ENCODE measurements at places on chromosomes 2 and 18.

DNA sequence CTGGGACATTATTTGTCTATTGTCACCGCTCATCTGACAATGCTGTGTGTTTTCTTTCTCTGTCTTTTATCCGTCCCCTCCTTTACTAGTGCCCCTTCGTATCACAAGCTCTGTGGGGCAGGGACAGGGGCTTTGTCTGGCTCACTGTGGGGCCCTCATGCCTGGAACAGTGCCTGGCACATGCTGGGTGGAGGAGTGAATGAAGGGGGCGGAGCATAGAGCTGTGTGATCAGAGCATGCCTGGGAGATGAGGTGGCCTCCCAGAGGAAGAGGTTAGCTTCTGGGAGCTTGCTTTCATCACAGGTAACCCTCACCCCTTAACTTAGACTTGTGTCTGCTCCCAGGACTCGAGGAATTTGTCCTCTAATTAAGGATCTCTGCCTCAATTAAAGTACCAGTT, 16.4 kb downstream of the MTCL1 start:
- no peak for DNase-seq

DNA sequence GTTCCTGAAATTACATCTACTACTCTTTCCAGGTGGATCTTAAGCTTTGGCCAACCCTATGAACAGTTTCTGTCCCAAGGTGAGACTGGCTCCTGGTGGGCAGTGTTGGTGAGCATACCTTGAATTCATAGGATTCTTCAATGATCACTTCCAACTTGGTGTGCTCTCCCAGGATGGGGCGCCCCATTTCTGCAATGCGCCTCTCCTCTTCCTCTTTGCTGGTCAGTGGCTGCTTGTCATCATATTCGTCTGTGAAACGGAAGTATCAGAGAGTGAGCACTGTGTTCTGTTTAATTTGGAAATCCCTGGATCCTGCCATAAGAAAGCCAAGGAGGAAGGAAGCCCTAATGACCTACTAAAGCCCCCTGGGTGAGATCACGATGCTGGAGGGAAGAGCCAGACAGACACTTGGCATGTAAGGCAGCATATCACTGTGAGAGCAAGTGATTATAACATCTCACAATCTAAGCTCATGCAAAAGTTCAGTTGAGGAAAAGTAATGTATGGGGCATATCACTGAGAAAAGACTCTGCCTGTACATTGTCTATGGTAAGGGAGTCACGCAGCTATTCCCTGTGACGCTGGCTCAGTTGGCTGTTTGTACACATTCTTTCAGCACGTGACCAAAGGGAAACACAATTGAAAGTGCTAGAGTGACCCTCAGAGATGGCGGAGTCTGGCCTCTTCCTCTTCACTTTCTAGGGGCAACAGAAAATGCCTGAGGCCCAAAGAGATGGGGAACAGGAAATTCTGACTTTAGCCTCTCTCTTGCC, 287.0 kb downstream of the SLC8A1 start:
- DNase-seq: no peak

DNA sequence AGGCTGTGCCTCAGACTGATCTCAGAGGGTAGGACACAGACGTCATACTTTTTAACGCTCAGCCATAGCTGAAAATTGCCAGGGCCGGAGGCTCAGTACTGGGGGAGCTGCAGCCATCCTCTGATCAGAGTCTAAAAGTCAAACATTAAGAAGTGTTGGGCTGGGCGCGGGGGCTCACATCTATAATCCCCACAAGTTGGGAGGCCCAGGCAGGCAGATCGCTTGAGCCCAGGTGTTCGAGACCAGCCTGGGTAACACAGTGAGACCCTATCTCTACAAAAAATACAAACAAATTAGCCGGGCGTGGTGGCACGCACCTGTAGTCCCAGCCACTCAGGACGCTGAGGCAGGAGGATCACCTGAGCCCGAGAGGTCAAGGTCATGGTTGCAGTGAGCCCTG, 48.8 kb downstream of the FAM178B start:
- DNase-seq: no peak

DNA sequence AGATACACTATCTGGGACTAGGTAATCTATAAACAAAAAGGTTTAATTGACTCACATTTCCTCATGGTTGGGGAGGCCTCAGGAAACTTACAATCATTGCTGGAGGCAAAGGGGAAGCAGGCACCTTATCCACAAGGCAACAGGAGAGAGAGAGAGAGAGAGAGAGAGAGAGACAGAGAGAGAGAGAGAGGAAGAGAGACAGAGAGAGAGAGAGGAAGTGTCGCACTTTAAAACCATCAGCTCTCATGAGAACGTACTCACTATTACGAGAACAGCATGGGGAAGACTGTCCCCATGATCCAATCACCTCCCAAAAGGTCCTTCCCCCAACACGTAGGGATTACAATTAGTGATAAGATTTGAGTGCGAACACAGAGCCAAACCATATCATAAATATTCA, 253.5 kb upstream of the TRIB2 start:
- no peak for DNase-seq

DNA sequence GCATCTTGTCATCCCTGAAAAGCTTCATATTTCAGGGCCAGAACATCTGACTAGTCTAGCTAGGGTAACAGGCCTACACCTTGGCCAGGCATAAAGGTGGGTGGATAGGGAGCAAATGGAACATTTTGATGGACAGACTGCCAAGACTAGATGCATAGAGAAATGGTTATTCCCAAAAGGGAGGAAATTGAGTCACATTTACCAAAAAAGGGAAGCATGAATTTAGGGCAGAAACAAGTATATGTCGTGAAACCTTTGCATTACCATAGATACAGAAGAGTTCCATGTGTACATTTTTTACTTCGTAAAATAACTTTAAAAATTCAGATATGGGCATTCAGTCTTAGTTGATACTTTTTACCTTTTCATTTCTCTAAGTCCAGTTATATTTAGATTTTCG, 101.3 kb upstream of the ZEB2 start:
- DNase-seq: no peak

DNA sequence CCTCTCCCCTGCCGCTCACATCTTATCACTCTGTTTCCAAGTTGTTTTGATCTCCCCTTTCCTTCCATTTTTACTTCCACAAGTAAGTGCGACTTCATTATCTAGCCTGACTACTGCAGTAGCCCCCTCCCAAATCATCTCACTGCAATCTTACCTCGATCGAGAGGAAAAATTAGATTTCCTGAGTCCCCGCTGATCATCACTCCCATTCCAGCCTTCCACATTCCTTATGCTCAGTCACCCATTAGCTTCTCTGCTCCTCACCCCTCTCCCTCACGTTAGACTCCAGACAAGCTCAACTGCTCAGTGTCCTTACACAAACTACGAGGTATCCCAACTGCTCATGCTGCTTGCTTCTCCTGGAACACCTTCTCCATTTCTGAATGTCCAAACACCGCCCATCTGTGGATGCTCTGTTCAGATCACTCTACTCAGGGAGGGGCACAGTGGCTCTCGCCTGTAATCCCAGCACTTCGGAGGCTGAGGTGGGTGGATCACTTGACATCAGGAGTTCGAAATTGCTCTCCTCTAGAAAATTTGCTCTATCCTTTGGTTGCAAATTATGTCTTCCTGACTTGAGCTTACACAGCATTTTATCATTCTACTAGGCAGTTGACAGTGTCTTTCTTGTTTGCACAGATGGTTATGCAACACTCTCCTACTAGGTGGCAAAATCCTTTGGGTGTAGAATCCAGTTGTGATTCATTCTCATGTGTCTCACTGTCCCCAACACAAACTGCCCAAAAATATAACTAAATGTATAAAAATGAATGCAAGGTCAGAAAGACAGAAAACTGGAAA, 96.5 kb downstream of the INO80D start:
- DNase-seq: no peak

- no peak for DNase-seq
These were observed 55.3 kb downstream of the DTNB start for GRCh38 chr2:25617948-25618646.

DNA sequence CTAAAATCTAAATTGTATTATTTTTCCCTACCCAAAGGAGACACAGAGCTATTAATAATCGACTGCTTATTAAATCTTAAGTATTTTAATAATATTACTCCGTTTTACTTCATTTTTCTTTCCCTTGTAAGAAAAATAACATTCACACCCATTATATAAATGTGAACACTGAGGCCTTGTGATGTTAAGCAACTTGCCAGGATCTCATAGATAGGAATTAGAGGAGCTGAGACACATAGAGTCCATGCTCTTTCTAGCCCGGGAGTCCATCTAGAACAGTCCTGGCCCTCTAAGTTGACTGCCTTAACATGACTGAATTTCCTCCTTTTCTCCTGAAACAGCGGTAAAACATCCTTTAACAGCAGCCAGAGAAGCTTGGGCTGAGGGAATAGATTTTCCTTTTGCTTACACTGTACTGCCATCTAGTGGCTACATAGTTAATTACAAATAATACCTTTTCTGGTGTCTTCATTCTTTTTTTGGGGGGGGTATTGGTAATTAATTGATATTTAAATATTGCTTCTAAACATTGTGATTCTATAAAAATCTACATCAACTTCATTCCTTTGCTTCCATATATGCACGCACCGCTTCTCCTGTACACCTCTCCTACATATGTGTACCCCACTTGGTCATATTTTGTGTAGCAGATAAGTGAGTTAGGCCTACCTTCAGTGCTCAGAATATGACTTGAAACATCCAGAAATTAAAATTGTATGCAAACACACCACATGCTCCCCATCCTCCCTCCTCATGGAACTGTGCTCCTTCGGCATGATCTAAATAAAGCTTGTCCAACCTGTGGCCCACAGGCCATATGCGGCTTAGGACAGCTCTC, 125.8 kb upstream of the HNMT start:
- no peak for DNase-seq

GRCh38 chr18:71021030-71021362, 732.2 kb downstream of the SOCS6 start:
- no peak for DNase-seq

GRCh38 chr2:13143451-13143850, 426.7 kb downstream of the TRIB2 start:
- no peak for DNase-seq
